ENCODE measurements at places on chromosomes 12 and 14. TPM values are rescaled to one million over a fixed set of nuclear protein-coding genes. Genes with fewer than 3 reads are reported as not detected.

Gene SOAT2
- 0.21 TPM for polyA plus RNA-seq

Gene ACRBP
- 0.36 TPM for polyA plus RNA-seq

Gene SPATA7
- polyA plus RNA-seq: 4.5 TPM

Gene FANCM
- 6.1 TPM for polyA plus RNA-seq

Gene C12orf76
- 13.3 TPM for polyA plus RNA-seq

Gene MFAP5
- 0.40 TPM for polyA plus RNA-seq

Gene SLC7A8
- polyA plus RNA-seq: 0.35 TPM

Gene HOXC11
- polyA plus RNA-seq: 0.45 TPM

Gene A2M
- polyA plus RNA-seq: not detected

Gene P2RX4
- polyA plus RNA-seq: 16.0 TPM

Gene WDR20
- 21.6 TPM for polyA plus RNA-seq

Gene KLRB1
- polyA plus RNA-seq: not detected

Gene RFX4
- polyA plus RNA-seq: not detected

Gene TSHR
- polyA plus RNA-seq: not detected

Gene CCDC177
- not detected for polyA plus RNA-seq
